ENCODE measurements at places on chromosomes 2 and 18. TPM values are rescaled to one million over a fixed set of nuclear protein-coding genes. Genes with fewer than 3 reads are reported as not detected.

- no peaks in the 10 kb centered on the region for H3K27me3 ChIP-seq
- H3K4me1 ChIP-seq: no peaks in the 10 kb centered on the region
- H3K27ac ChIP-seq: no peak overlapping the region
- H3K4me3 ChIP-seq: no peak overlapping the region
- no peaks in the 10 kb centered on the region for H3K36me3 ChIP-seq
These were observed 282.1 kb upstream of the FSIP2 start for GRCh38 chr2:185456517-185456916.

- H3K4me1 ChIP-seq: peaks cover 2% of the 10 kb centered on the region
- H3K4me3 ChIP-seq: no peak overlapping the region
- no peak overlapping the region for H3K27ac ChIP-seq
- no peaks in the 10 kb centered on the region for H3K36me3 ChIP-seq
- H3K27me3 ChIP-seq: no peaks in the 10 kb centered on the region
These were observed 268.3 kb downstream of the PLCL1 start for GRCh38 chr2:198072655-198073054.

- no peaks in the 10 kb centered on the region for H3K36me3 ChIP-seq
- H3K27ac ChIP-seq: no peak overlapping the region
- H3K27me3 ChIP-seq: peaks cover 81% of the 10 kb centered on the region
- H3K4me3 ChIP-seq: no peak overlapping the region
These were observed 4.7 kb downstream of the AGAP1 start for GRCh38 chr2:235498541-235498940.

GRCh38 chr2:222762342-222762741 is 90.9 kb downstream of the MOGAT1 start:
- no peaks in the 10 kb centered on the region for H3K4me1 ChIP-seq
- DNase-seq: no peak
- no peak overlapping the region for H3K27ac ChIP-seq
- no peak overlapping the region for H3K4me3 ChIP-seq
- H3K27me3 ChIP-seq: no peaks in the 10 kb centered on the region

GRCh38 chr2:11722292-11723060 is 24.0 kb upstream of the LPIN1 start:
- peaks cover 9% of the 10 kb centered on the region for H3K4me1 ChIP-seq
- no peak overlapping the region for H3K27ac ChIP-seq
- H3K27me3 ChIP-seq: peaks cover 17% of the 10 kb centered on the region
- DNase-seq: no peak
- no peaks in the 10 kb centered on the region for H3K36me3 ChIP-seq

- peaks cover 4% of the 10 kb centered on the region for H3K27me3 ChIP-seq
- H3K36me3 ChIP-seq: no peaks in the 10 kb centered on the region
- H3K4me1 ChIP-seq: no peaks in the 10 kb centered on the region
- H3K4me3 ChIP-seq: no peak overlapping the region
These were observed 100.8 kb upstream of the ASAP2 start for GRCh38 chr2:9105601-9106337.

GRCh38 chr18:44761812-44762211 is 81.1 kb downstream of the SETBP1 start:
- no peak for DNase-seq
- H3K36me3 ChIP-seq: no peaks in the 10 kb centered on the region
- H3K27me3 ChIP-seq: peaks cover 18% of the 10 kb centered on the region

GRCh38 chr18:26429535-26430226 is 118.7 kb downstream of the KCTD1 start:
- H3K36me3 ChIP-seq: no peaks in the 10 kb centered on the region
- H3K4me1 ChIP-seq: no peaks in the 10 kb centered on the region
- no peaks in the 10 kb centered on the region for H3K27me3 ChIP-seq
- no peak overlapping the region for H3K4me3 ChIP-seq
- no peak for DNase-seq
- no peak overlapping the region for H3K27ac ChIP-seq

DNA sequence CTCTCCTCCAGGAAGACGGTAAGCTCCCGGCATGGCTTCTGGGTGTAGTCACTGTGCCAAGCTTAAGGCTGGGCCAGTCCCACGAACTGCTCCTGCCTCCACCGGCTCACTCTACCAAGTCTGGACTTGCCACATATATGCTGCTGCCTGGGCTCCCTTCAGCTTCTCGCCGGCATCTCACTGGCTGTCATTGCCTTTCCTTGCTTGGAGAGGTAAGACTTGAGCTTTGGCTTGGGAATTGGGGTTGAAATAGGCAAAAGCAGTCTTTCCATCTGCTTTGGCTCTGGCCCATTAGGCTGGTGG is 481.0 kb downstream of the TGIF1 start:
- no peaks in the 10 kb centered on the region for H3K4me1 ChIP-seq
- no peak overlapping the region for H3K27ac ChIP-seq
- no peaks in the 10 kb centered on the region for H3K36me3 ChIP-seq
- no peak for DNase-seq

- no peaks in the 10 kb centered on the region for H3K27me3 ChIP-seq
- DNase-seq: no peak
- no peak overlapping the region for H3K4me3 ChIP-seq
- H3K36me3 ChIP-seq: peaks cover 8% of the 10 kb centered on the region
These were observed 39.0 kb downstream of the KANSL1L start for GRCh38 chr2:210132239-210132638.

DNA sequence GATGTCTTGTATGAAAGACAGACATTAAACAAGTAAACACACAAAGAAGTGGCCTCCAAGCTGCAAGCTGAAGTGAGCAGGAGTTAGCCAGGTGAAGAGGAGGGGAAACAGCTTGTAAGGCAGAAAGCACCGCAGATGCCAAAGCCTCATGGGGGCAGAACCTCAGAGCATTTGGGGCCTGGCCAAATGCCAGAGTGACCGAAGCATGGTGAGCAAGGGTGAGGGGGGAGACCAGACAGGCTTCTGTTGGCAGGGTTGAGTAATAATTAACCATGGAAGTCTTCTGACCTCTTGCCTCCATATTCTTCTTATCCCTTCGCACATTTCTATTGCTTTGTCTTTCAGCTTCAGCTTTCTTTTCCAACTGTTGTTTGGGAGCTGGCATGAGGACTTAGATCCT is 5.6 kb downstream of the QPCT start:
- peaks cover 2% of the 10 kb centered on the region for H3K36me3 ChIP-seq
- no peak for DNase-seq
- no peak overlapping the region for H3K4me3 ChIP-seq
- peaks cover 12% of the 10 kb centered on the region for H3K4me1 ChIP-seq

DNA sequence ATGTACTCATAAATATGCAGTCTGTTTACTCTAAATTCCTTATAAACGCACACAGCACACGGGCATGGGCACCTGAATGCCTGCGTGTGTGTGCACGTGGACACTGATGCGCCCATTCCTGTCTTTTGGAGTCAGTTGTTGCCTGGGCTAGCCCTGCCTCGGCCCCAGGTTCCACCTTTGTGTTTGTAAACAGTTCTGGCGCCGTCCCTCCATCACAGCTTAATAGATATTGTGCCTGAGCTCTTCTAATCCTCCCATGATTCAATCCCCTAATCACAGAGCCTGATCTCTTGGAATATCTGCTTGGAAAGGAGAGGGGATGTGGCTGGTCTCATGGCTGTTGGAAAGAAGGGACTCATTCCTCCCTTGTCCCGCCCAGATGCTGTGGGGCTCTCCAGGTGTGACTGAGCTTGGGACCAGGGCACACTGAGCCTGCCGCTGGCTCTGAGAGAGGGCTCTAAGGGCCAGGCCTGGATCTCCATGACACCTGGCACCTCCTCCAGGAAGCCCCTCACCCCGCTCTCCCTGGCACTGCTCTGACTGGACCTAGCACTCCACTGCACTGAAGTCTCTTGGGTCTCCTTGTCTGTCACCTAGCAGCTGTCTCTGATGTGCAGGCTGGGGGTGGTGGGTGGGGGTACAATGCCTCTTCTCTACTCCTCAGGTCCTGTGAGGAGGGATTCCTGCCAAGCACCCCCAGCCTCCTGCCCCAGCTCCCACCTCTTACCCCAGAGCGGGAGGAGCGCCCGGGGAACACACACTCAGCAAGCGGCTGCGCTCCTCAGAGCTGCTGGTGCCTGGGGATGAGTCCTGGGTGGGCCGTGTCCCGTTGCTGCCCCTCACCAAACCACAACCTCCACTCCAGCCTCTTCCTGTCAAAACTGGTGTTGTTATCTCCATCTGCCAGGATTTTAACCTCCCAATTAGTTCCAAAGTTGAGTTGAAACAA is 181.3 kb downstream of the INHBB start:
- no peak overlapping the region for H3K27ac ChIP-seq
- no peaks in the 10 kb centered on the region for H3K36me3 ChIP-seq
- peaks cover 11% of the 10 kb centered on the region for H3K27me3 ChIP-seq
- no peaks in the 10 kb centered on the region for H3K4me1 ChIP-seq
- H3K4me3 ChIP-seq: no peak overlapping the region

DNA sequence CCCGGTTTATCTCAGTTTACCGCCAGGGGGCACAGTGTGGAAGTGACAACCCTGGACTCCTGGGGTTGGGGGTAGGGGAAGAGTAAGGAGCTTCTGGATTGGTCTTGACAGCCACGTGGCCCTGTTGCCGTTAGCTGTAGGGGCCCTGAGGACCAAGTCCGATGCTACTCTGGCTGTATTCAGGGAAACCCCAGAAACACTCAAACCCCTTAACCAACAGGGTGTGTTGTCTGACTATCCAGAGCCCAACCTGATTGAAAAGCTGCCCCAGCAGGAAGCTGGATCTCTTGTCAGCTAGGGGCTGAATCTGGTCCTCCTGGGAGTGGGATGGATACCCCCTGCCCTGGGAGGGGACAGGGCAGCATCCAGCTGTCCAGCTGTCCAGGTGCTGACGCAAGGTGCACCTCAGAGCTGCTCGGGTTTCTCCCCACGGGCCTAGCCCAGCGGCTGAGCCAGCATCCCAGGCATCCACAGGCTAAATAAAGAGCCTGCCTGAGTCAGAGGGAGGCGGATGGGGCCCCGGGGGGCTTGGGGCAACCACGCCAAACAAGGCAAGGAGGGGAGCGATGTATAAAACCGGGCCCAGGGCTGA is 3.1 kb upstream of the GMPPA start:
- H3K27ac ChIP-seq: no peak overlapping the region
- H3K4me3 ChIP-seq: no peak overlapping the region
- H3K36me3 ChIP-seq: no peaks in the 10 kb centered on the region
- peak; percentile 65 for DNase-seq

- peaks cover 2% of the 10 kb centered on the region for H3K4me1 ChIP-seq
- H3K27ac ChIP-seq: no peak overlapping the region
- no peak for DNase-seq
These were observed 47.2 kb upstream of the ZNF396 start for GRCh38 chr18:35424356-35424755.

GRCh38 chr2:20052861-20053281 is 1.4 kb upstream of the LAPTM4A start:
- no peaks in the 10 kb centered on the region for H3K36me3 ChIP-seq
- peaks cover 24% of the 10 kb centered on the region for H3K27me3 ChIP-seq
- no peak overlapping the region for H3K27ac ChIP-seq
- DNase-seq: peak; percentile 21

SLC23A3 gene
- total RNA-seq: 1.1 TPM

PCBP1 gene
- 449 TPM for total RNA-seq

SH3BP4 gene
- 0.18 TPM for total RNA-seq

TRIP12 gene
- 227 TPM for total RNA-seq

SP5 gene
- not detected for total RNA-seq

SALL3 gene
- not detected for total RNA-seq

UGT1A8 gene
- total RNA-seq: not detected

C2orf80 gene
- total RNA-seq: not detected
